MCF 10A (cell line): ENCODE measurements at places on chromosomes 4 and X. TPM values are rescaled to one million over a fixed set of nuclear protein-coding genes. Genes with fewer than 3 reads are reported as not detected.

Gene GYPA
- not detected in 2 replicates for total RNA-seq

Gene TMSB15B
- total RNA-seq: 2.1 and 3.0 TPM in 2 replicates

Gene GAGE12J
- not detected in 2 replicates for total RNA-seq

Gene ART3
- 0.83 TPM in 1 of 2 replicates, not detected in the other for total RNA-seq

Gene DUSP21
- total RNA-seq: not detected in 2 replicates

Gene CFAP99
- 0.16 TPM in 1 of 2 replicates, not detected in the other for total RNA-seq

Gene SRPK3
- total RNA-seq: not detected in 2 replicates

Gene GPR34
- total RNA-seq: not detected in 2 replicates

Gene VSIG1
- 1.2 and 1.8 TPM in 2 replicates for total RNA-seq

Gene EDA
- 1.1 and 1.3 TPM in 2 replicates for total RNA-seq

Gene SPCS3
- total RNA-seq: 126 and 169 TPM in 2 replicates

Gene POF1B
- 0.37 and 1.1 TPM in 2 replicates for total RNA-seq

Gene CT45A5
- total RNA-seq: not detected in 2 replicates

Gene IL21
- not detected in 2 replicates for total RNA-seq

Gene AADAT
- 6.4 and 6.9 TPM in 2 replicates for total RNA-seq

Gene KLHL4
- 8.7 and 9.8 TPM in 2 replicates for total RNA-seq

Gene DMRTC1
- not detected in 2 replicates for total RNA-seq

Gene SRPX
- total RNA-seq: 7.4 and 9.4 TPM in 2 replicates

Gene MAGED4B
- not detected in 2 replicates for total RNA-seq

Gene EREG
- 28.3 and 34.0 TPM in 2 replicates for total RNA-seq

Gene KLB
- total RNA-seq: not detected in 2 replicates

Gene CSAG1
- not detected in 2 replicates for total RNA-seq

Gene CDKL2
- total RNA-seq: 0.39 and 0.42 TPM in 2 replicates

Gene PPARGC1A
- 0.12 and 0.49 TPM in 2 replicates for total RNA-seq

Gene MUC7
- not detected in 2 replicates for total RNA-seq

Gene NR0B1
- not detected in 2 replicates for total RNA-seq

Gene SORBS2
- 19.3 and 29.1 TPM in 2 replicates for total RNA-seq

Gene HSFX4
- total RNA-seq: not detected in 2 replicates

Gene MXRA5
- total RNA-seq: not detected in 2 replicates
